ENCODE measurements at places on chromosomes 1 and 21. TPM values are rescaled to one million over a fixed set of nuclear protein-coding genes. Genes with fewer than 3 reads are reported as not detected.

The C1orf141 gene
- polyA plus RNA-seq = 0.22 TPM

The INSRR gene
- polyA plus RNA-seq = 0.09 TPM

GRCh38 chr21:45088116-45088515 lies 13.7 kb downstream of the ADARB1 start:
- H3K36me3 ChIP-seq = no peaks in the 10 kb centered on the region
- no peak overlapping the region for H3K4me3 ChIP-seq
- no peak overlapping the region for H3K27ac ChIP-seq
- H3K27me3 ChIP-seq = no peaks in the 10 kb centered on the region

DNA sequence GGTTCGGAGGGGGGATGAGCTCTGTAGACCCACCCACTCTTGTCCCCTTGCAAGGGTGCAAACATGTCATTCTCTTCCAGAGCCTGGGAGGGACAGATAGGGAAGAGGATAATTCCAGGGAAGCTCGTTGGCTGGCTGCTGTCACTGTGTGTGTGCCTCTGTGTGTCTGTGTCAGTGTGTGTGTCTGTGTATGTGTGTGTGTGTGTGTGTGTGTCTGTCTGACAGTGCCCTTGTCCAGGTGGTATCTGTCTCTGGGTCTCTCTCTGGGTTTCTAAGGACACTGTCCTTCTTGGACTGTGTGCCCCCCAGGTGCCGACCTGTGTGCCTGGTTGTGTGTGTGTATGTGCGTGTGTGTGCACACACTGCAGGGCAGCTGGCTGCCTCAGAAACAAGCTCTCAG lies 90.5 kb downstream of the ACTL8 start:
- H3K27ac ChIP-seq = no peak overlapping the region
- H3K4me3 ChIP-seq = no peak overlapping the region
- H3K4me1 ChIP-seq = no peaks in the 10 kb centered on the region
- peaks cover 6% of the 10 kb centered on the region for H3K27me3 ChIP-seq
- DNase-seq = no peak

DNA sequence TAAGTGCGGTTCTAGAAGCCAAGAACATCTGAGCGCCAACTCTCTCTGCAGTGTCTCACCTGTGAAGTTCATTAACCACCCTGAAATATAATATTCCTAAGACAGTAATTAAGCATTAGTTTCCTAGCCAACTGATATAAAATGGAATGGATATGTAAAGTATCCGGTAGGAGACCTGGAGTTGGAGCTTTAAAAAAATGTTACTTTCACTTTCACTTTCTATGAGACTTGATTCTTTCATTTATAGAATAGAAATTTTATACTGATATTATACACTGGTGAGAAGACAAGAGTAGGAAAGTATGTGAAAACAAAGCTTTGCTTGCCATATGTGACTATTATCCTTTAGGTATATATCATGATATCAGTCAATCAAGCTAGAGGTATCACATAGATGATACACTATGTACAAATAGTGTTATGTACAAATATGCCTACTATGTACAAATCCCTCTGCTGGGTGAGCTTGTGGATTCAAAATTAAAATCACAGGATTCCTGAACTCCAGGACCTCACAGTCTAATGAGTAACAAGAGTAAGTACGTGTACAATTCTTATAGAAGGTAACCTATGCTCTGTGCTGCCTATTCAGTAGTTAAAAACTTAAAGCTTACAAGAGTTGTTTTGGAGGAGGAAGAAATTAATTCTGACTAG lies 934.2 kb downstream of the TTLL7 start:
- H3K4me1 ChIP-seq = no peaks in the 10 kb centered on the region
- no peaks in the 10 kb centered on the region for H3K27me3 ChIP-seq
- no peaks in the 10 kb centered on the region for H3K36me3 ChIP-seq
- no peak for DNase-seq
- no peak overlapping the region for H3K4me3 ChIP-seq

Data from large intestine (tissue), 12 donors.